GM04503 (cell line): ENCODE measurements at places on chromosomes 7 and 10.

DNA sequence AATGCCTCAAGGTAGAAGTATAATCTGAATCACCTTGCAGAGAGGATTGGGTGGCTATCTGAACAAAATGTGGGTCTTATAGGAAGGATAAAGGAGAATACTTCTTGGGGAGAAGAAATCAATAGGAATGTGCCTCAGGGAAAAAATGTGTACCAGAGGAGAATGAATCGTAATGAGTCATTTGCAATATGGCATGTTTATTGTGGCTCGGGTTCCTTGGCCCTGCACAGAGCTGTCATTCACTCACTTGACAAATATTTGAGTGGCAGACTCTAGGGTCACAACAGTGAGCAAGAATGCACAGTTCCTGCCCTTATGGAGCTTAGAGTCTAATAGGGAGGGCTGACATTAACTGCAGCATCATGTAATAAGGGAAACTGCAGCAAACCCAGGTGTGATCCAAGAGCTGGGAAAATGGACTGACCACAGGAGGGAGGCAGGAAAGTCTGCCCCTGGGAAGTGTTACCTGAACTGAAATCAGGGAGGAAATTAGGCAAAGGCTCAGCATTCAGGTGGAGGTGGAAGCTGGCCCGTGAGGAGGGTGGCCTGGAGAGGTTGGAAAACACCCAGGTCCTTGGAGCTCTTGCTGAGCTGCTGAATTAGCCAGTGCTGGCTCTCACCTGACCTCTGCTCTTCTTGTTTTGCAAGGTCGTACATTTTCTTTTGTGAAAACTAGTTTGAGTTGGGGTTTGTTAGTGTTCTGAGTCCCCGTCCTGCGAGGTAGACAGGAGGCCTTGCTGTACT is 203.9 kb downstream of the FRMD4A start:
- DNase-seq: no peak

GRCh38 chr10:114256008-114256765 is 17.1 kb downstream of the VWA2 start:
- no peak for DNase-seq

DNA sequence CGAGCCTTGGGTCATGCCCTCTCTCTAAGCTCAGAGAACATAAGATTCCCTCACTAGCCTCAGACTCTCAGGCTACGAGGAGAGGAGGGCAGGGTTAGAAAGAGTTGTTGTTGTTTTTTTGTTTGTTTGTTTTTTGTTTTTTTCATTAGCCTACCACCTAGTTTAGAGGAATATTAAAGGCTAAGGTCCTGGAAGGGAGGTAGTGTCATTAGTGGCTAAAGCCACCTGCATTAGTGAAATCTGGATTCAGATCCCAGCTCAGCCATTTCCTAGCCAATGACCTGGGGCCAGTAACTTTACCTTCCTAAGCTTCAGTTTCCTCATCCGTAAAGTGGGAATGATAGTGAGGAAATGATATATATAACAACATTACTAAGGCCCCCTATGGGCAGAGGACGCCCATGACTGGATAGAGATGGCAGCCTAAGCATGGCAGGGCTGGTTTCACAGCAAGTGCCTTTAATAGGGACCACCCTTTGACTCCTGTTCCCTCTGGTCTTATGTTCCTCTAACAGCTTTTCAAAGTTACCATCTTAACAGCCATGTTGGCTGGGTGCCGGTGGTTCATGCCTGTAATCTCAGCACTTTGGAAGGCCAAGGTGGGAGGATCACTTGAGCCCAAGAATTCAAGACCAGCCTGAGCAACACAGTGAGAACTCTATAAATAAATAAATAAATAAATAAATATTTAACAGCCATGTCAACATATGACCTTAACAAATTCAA is 5.1 kb downstream of the DDIT4 start:
- no peak for DNase-seq

- no peak for DNase-seq
Observed at GRCh38 chr10:99365736-99366135, 36.6 kb downstream of the CNNM1 start.

DNA sequence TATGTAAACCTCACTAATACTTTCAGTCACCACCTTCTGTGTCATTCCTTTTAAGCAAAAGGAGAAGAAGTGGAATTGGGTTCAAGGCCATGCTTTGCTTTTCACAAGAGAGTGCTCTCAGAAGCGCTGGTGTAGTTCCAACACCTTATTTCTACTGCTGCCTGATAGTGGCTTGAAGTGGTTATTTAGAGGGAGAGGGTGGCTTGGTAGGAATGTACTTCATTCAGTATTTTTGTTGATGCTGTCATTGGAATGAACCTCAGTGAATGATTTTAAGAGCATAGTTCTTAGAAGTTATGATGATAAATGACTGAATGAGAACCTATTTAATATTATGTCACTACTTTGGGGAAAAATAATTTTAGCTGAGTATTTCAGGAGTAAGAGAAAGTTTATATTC is 396.7 kb downstream of the EXOC4 start:
- no peak for DNase-seq

- DNase-seq: no peak
Observed at GRCh38 chr7:59079-60016, 133.0 kb upstream of the FAM20C start.

GRCh38 chr10:25578061-25578460 is 356.0 kb upstream of the MYO3A start:
- DNase-seq: no peak

- no peak for DNase-seq
Observed at GRCh38 chr7:116363637-116364432, 135.7 kb upstream of the CAV2 start.

DNA sequence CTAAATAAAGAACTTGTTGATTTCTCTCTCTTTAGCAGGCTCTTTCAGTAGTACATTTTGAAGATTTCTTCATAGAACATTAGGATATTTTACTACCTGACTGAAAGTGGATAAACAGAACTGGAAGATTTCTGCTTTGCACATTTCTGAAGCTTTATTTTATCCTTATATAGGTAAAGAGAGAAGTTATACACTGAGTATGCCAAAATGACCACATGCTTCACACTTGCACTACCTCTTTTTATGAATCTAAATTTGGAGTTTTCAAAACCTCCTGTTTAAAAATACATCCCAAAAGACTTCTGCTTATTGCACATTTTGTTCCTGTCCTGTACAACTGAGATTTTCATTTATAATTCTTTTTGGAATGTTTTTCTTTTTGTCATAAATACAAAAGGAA is 197.4 kb upstream of the PRPS1L1 start:
- no peak for DNase-seq

DNA sequence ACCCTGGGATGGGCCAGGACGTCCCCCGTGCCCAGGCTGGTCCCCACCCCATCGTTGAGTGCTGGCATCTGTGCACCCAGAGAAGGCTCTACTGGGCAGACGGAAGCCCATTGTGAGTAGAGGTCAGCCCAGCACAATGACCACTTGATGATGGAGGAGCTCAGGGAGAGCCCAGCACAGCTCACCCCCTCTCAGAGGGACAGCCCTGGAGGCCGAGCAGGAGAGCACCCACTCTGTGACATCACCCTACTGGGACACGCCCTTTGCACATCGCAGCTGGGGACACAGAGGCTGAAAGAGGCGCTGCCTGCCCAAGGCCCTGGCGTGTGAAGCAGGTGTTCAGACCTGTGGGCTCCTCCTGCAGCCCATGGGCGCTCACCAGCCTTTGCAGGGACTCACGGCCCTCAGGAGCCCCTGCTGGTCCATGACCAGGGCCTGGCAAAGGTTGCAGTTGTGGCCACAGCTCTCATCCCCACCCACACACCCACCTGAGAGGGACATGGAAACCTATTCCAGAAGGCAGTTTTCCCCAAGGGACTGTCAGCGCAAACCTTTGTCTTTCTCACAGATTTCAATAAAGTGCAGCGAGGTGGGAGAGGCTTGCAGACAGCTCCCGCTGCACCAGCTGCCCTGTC is 67.2 kb upstream of the PPP2R2D start:
- DNase-seq: no peak

- DNase-seq: no peak
Observed at GRCh38 chr10:71889388-71889987, 38.4 kb upstream of the PSAP start.

DNA sequence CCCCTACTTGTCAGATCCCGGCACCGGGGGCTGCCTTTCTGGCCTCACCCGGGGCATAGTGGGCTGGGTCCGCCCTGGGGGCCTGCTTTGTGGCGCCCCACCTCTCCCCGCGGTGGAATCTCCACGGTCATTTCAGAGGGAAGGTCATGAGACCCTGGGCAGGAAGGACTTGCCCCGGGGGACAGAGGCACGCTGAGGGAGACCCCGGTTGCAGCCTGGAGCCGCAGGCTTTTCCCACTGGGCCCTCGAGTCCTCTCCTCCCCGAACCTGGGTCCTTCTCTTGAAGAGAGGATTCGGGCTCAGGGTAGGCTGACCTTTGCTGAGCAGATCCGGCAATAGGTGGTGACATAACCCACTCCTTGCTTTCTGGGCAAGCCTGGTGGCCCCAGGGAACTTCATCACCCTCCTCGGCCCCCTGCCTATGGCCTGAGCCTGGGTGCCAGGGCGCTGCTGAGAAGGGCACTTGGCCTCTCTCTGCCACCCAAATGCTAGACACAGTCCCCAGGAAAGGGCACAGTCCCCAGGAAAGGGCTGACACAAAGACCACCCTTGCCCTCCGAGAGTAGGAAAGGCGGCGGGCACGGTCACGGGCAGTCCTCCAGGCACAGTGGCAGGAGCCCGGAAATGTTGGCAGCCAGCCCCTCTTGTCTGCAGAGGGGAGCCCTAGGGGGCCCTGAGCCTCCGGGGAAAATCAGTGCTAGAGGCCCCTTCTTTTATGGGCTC is 36.2 kb downstream of the FKBP6 start:
- DNase-seq: no peak

DNA sequence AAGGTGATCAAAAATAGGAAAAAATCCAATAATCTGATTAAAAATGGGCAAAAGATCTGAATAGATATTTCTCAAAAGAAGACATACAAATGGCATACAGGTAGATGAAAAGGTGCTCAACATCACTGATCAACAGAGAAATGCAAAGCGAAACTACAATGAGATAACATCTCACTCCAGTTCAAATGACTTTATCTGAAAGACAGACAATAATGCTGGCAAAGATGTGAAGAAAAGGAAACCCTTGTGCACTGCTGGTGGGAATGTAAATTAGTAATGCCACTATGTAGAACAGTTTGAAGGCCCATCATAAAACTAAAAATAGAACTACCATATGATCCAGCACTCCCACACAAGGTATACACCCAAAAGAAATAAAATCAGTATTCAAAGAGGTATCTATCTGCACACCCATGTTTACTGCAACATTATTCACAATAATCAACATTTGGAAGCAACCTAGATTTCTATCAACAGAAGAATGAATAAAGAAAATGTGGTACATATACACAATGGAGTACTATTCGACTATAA is 85.0 kb downstream of the LRRN3 start:
- DNase-seq: no peak

DNA sequence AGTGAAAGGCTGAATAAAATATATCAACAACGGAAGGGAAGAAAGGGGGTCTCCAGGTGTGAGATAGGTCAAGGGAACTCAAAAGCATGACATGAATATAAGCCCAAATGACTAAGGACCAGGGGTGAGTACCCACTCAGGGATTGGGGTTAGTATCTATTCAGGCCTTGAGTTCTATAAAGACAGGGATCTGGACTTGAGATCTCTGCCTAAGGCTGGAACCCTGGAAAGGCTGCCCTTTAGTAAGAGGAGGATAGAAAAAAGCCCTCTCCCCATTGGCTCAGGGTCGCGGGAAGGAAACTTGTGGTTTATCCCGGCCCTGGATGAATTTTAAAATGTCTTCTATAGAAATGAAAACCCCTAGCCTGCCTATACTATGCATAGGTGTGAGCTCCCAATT is 2.4 kb upstream of the ITPRIP start:
- no peak for DNase-seq

DNA sequence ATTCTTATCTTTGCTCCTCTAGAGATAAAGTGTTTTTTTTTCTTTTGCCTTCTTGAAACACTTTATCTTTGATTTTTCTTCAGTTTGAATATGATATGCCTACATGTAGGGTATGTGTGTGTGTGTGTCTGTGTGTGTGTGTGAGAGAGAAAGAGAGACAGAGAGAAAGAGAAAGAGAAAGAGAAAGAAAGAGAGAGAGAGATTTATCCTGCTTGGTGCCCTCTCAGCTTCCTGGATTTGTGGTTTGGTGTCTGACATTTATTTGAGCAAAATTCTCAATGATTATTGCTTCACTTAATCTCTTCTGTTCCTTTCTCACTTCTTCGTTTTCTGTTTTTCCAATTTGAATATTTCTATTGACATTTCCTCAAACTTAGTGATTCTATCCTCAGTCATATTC is 60.3 kb downstream of the RAB18 start:
- no peak for DNase-seq

DNA sequence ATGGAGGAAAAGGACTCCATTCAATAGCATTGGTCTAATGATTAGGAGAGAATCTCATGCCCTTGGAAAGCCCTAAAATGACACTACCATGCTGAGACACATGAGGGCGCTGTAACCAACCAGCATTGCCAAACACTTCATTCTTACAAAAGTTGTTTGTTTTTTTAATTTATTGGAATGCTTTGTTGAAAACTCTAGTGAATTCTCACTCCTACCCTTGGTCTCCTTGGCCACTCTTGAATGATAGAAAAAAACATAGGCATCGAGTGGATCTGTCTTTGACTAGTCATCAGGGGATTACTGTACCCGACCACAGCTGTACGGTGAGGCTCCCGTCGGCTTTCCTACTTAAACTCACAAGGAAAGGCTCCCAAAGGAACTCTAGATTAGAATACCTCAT is 29.3 kb upstream of the ADD3 start:
- no peak for DNase-seq

DNA sequence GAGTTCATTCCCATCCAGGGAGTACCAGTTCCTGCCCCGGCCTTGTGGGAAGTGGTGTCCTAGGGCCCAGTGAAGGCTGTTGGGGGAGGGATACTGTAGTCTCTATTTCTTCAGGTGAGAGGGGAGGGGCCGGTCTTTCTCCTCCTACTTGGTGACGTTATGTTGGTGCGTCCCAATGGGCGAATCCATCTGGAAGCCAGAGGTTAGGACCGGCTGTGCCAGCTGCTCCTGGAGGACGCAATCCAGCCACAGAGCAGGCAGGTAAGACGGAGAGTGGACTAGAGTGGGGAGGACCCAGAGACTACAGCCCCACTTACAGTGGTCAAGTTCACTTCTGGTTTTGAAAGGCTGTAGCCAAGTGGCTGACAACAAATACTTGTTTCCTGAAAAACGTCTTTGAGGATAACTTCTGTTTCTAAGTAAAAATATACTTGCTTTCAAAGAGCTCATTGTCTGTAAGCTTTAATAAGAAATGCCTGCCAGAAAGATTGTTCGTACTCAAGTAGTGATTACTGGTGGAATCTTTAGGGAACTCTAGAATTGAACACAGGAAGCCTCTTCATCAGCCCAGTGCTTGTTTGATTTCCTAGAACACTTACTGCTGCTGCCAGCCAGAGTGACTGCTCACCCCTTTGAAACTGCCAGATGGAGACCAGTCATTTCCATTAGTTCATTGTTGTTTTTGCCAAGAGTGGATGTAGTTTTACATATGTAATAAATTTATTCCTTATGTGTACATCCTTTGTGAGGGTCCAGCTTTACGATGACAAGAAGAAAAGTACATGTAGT is 25.4 kb downstream of the RBM33 start:
- no peak for DNase-seq
